Renal pelvis (tissue), 12 donors: ENCODE measurements at places on chromosomes 1 and 21. TPM values are rescaled to one million over a fixed set of nuclear protein-coding genes. Genes with fewer than 3 reads are reported as not detected.

DNA sequence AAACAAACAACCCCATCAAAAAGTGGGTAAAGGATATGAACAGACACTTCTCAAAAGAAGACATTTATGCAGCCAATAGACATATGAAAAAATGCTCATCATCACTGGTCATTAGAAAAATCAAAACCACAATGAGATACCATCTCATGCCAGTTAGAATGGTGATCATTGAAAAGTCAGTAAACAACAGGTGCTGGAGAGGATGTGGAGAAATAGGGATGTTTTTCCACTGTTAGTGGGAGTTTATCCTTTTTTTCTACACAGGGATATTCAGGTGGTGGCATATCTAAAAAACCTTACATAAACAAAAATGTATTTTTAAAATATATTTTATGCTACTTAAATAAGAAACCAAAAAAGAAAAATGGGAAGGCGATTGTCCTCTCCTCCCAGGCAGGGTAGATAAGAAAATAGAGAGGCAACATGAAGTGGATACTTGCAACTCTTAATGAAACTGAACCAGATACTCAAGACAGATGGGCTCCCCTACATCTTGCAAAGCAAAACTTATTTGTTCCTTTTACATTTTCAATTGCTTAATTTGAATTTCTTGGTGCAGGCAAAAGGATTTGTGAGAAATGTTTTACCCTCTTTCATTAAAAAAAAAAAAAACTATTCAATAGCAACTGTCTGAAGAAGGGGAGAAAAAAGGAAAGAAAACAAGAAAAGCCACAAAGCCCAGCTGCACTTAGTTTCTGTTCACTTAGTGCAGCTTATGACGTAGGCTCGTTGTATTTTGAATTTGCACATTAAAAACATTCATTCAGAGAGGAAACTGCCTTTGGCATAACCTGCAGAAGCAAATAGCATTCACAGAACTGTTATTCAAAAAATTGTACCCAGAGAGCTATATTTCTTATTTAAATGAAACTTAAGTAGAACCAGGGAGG is 36.9 kb upstream of the RGS1 start:
- peak; percentile 24 for DNase-seq

DNA sequence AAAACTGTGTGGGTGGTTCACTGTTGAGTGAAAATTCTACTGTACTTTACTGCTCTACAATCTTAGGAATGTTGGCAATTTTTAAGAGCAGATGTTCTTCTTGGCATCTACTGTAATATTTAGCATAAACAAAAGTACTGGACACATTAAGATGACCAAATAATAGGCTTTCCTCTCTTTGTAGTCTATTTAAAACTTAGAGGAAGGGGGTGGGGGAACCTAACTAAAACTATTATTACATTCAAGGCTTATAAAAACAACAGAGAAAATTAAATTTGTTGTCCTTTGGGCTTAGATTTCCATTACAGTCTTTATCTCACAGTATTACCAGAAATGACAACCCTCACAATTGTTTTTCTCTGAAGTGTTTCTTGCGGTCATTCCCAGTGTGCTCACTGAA is 181.2 kb downstream of the PLPPR4 start:
- DNase-seq: peak; percentile 4

DNA sequence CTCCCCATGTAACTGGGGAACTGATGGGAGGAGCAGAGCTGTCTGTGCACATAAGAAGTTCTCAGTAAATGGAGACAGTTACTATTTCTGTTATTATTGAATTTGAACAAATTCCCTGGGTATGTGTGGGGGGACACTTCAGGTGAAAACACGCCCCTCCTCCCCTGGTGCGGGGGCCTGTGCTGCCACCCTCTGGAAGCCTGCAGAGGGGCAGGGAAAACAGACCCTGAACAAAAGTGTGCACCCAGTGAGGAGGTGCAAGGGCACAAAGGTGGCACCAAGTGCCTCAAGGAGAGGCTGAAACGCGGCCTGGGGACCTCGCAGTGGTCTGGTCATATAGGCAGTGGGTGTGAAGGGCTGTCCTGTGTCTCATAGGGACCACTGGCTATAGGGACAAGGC is 18.2 kb upstream of the NADK start:
- no peak for DNase-seq

- DNase-seq: no peak
These were observed 550.0 kb downstream of the KIF26B start for GRCh38 chr1:245704765-245705164.

DNA sequence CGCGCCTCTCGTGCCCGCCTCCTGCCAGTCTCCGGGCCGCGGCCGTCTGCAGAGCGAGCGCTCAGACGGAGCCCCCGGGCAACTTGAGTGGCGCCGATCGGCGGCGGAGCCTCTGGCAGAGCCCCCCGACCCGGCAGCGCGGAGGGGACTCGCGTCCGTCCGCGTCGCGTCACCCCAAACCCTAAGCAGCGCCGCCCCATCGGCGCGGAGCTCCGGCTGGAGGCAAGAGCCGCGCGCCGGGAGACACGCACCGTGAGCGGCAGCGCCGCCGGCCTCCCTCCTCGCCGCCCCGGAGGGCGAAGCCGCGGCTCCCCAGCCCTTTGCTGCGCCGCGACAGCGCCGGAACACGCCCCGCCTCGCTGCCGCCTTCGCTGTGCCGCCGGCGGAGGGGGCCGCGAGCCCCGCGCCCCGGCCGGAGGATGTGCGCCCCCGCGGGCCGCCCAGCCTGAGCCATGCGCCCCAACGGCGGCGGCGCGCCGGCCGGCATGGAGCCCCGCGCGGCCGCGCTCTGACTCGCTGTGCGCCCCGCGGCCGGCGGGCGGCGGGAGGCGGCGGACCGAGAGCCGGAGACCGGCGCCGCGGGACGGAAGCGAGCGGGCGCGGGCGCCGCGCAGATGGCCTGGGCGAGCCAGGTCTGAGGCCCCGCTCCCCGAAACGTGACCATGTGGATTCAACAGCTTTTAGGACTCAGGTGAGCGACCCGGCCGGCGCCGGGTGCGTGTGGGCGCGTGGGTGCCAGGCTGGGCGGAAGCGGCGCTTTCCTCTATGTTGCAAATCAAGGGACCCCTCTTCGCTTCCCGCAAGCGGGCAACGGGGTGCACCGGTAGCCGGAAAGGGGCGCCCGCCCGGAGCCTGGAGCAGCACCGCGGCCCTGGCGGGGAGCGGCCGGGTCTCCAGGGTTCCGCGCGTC is 610 bp downstream of the AJAP1 start:
- no peak for DNase-seq

GRCh38 chr1:180970333-180971079 is 52.2 kb downstream of the STX6 start:
- DNase-seq: no peak

DNA sequence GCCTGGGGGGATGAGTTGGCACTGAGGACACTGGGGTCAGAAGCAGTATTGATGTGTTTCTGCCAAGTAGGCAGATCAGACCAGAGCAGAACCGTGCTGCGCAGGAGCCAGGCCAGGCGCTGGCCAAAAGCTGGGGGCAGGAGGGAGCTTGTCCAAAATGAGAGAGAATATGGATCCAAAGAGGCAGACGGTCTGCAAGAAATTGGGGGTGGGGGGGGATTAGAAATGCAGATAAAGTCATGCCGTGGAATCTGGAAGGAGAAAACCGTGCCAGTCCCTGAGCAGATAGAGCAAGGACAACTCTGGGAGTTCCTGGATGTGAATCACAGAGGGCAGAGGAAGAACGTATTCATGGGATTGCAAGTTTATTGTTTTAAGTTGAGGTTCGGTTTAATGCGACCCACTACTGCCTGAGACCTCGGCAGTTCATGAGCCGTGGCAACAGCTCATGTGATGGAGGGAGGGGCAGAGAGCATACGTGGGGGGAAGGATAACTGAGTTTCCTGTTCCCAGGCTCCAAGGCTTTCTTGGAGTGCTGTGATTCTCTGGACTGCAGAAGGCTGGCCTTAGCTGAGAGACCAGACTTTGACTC is 224.0 kb downstream of the FGGY start:
- peak; percentile 75 for DNase-seq

DNA sequence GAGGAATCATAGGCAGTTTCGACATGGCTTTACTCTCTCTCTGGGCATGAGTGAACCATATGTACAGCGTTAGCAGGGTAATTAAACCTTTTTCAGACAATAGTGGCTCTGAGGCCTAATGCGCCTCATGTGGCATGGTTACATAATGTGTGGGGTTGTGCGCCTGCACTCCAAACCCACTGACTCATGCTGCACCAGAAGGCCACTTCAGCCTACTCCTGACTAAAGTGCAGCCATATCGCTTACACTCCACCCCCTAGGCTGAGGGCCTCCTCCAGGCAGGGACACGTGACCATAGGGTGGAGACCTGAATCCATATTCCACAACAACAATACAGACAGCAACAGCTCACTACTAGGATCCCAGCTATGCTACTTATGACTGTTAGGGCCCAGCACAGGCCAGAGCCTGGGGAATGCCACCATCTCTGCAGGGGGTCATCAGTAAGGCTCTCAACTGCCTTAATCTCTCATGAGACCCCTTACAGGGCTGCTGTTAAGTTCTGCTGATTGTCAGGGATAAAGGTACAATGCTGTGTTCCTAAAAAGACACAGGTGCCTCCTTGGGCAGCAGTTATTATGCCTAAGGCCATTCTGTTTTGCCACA is 13.4 kb upstream of the ODF2L start:
- DNase-seq: no peak

DNA sequence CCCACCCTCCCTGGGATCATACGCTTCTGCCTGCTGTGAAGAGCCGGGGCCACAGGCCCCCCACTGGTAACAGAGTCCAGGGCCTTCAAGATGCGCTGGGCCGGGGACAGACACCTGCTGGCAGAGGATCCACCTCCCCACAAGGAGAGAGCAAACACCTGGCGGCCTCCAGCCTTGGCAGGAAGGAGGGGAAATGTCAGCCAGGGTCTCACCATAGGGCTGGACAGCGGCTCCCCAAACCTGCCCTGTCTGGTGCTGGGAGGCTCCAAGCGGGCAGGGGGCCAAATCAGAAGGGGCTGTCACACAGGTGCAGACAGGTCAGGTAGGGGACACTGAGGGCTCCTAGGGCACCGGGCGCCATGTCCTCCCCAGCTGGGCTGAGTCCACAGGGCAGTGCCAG is 58.9 kb downstream of the KCNAB2 start:
- no peak for DNase-seq

DNA sequence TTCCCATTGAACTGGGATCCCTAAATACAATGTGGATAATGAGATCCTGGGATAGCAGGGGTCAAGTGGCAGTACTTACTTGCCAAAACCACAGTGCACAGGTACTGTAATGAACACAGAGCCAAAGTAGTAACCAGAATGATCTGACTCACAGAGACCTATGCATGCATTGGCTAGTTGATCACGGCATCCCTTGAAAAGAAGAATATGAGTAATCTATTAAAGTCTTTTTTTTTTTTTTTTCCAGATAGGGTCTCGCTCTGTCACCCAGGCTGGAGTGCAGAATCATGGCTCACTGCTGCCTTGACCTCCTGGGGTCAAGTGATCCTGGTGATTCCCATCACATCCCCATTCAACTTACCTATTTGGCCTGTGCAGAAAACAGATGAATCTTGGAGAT is 29.4 kb upstream of the EIF4G3 start:
- no peak for DNase-seq

Gene PPM1J
- 1.3 TPM for polyA plus RNA-seq

DNA sequence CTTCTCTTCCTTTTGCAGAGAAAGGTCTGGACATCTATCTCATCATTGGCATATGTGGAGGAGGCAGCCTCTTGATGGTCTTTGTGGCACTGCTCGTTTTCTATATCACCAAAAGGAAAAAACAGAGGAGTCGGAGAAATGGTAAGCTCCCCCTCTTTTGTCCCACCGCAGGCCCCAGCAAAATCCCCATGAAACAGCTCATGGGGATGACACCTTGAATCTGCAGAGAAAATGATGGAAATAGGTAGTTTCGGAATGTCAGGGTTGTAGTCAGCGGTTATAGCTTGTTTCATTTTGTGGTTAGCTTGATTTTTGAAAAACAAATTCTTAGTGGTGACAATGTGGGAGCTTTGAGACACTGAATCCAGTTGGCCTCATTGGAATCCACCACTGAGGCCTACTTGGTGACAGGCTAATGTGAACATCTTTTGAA is 10.3 kb downstream of the CD2 start:
- DNase-seq: no peak

- DNase-seq: peak; percentile 64
These were observed 98.9 kb upstream of the BACE2 start for GRCh38 chr21:41068967-41069642.

- no peak for DNase-seq
These were observed 13.3 kb upstream of the CAPN8 start for GRCh38 chr1:223678841-223679240.

Gene CFHR3
- polyA plus RNA-seq: 0.09 TPM

DNA sequence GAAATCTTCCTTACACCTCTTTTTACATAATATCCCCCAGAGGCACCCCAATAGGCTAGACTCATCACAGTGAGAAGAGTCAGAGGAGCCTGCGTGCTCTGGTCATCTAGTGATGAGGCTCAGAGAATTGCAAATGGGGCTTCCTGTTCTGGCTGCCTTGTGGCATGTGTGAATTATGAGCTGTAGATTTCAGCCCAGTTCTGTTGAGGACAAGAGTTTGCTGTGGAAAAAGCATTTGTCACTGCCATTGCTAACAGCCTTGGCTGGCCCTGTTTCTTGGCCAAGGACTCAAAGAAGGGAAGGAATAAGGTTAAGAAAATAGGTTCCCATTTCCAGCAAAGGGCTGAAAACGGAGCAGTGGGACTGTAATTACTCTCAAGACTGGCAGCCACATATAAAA is 30.7 kb downstream of the MRAP start:
- peak; percentile 68 for DNase-seq

DNA sequence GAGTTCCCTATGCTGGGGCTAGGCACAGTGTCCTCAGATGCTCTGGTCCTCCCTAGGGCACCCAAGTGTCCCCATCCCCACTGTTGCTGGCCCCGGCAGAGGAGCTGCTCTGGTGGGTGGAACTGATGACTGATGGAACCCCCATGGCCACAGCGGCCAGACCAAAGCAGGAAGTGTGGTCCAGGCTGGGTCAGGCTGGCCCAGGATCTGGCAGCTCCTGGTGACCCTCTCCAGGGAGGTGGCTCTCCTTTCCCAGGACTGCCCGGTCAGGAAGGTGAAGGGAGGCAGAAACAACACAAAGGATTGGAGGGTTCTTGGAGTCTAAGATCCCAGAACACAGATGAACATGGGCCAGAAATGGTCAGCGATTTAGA is 1.1 kb downstream of the NKAIN1 start:
- no peak for DNase-seq

GRCh38 chr1:213939888-213940287 is 47.9 kb upstream of the PROX1 start:
- no peak for DNase-seq

DNA sequence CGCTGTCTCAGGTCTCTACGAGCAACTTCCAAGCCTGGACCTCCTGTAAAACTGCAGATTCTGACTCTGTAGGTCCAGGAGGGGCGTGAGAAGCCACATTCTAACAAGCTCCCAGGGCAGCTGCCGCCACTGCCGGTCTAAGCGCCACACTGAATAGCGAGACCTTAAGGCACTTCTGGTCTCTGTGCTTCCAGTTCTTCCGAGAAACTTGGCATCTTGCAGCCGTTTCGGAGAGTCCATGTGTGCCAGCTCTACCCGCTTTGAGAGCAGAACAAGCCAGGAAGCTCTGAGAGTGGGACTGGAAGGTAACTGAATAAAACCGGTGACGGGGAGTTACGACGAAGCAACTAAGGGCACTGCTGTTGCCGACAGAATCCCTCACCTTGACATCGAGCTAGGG is 12.5 kb downstream of the AGT start:
- DNase-seq: no peak

Gene DENND1B
- polyA plus RNA-seq: 10.4 TPM

Gene ANXA9
- 17.9 TPM for polyA plus RNA-seq

- DNase-seq: no peak
These were observed 136.8 kb downstream of the NOS1AP start for GRCh38 chr1:162206300-162206699.

GRCh38 chr21:42147386-42148020 is 71.4 kb upstream of the ABCG1 start:
- DNase-seq: no peak

Gene ATAD3C
- 5.1 TPM for polyA plus RNA-seq
